ENCODE measurements at places on chromosomes 2 and 18.

- DNase-seq: no peak
These were observed 38.2 kb downstream of the NRP2 start for GRCh38 chr2:205720451-205720902.

DNA sequence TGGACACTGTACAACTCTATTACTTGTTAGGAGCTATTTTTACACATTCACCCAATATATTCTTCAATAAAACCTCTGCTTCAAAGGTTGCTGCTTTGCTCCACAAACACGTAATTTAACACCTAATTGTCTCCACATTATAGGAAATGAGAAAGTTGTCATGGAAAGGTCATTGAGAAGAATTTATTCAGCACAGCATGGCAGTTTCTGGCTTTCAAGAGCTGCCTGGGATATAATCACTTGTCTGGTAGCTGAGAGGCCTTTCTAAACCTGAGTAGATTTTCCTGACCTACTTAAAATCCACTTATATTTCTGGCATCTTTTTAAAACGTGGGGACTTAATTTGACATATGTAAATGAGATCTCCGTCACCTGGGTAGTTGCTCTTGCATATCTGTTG lies 216.1 kb downstream of the ZNF804A start:
- DNase-seq: peak; percentile 90

DNA sequence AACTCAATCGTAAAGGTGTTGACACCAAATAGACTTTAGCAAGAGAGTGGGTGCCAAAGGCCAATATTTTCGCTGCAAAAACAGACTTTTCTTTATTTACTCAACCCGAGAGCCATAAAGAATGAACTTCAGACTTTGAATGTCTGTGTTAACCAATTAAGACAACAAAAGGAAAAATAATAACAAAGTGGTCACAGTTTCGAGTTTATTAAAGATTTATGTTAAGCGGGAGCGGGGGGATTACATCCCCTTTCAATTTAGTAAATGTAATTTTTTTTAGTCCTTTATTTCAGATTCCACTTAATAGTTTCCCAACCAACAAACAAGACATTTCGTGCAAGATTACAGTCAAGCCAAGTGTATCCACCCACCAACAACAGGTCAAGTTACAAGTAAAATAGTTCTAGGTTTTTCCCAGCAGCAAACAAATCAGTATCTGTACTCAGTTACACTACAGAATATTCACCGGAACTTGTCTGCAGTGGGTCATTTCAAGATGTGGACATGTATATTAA lies 9.0 kb downstream of the CDH2 start:
- no peak for DNase-seq

- peak; percentile 57 for DNase-seq
These were observed 42.6 kb upstream of the HNRNPA3 start for GRCh38 chr2:177169810-177170514.

- DNase-seq: no peak
These were observed 1.1 kb downstream of the WDSUB1 start for GRCh38 chr2:159285433-159285832.

DNA sequence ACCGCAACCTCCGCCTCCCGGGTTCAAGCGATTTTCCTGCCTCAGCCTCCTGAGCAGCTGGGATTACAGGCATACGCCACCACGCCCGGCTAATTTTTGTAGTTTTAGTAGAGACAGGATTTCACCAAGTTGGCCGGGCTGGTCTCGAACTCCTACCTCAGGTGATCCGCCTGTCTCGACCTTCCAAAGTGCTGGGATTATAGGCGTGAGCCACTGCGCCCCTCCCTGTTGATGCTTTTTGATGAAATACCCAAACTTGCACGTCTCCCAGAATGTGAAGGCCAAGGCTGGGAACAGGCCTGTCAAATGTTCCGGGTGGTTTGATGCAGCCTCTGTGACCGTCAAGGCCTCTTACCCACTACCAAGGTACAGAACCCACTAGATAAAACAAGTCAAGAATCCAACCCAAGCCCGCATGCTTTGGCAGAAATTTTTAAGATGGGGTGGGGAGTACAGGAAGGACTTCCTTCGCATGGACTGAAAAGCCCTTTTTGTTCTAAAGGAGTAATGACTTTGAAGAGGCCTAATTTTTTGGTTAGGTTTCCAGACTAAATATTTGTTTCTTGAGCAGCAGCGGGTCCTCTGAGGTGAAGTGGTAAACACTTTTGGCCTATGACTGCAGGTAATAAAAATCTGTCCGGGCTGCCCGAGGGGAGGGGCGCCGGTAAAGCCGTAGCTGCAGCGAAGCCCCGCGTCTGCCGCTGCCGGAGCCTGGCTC lies 3.7 kb upstream of the EVX2 start:
- DNase-seq: no peak

GRCh38 chr18:45571714-45572113 lies 43.6 kb upstream of the SLC14A2 start:
- peak; percentile 1 for DNase-seq

GRCh38 chr2:224841910-224842309 lies 125.7 kb upstream of the CCDC195 start:
- DNase-seq: no peak

DNA sequence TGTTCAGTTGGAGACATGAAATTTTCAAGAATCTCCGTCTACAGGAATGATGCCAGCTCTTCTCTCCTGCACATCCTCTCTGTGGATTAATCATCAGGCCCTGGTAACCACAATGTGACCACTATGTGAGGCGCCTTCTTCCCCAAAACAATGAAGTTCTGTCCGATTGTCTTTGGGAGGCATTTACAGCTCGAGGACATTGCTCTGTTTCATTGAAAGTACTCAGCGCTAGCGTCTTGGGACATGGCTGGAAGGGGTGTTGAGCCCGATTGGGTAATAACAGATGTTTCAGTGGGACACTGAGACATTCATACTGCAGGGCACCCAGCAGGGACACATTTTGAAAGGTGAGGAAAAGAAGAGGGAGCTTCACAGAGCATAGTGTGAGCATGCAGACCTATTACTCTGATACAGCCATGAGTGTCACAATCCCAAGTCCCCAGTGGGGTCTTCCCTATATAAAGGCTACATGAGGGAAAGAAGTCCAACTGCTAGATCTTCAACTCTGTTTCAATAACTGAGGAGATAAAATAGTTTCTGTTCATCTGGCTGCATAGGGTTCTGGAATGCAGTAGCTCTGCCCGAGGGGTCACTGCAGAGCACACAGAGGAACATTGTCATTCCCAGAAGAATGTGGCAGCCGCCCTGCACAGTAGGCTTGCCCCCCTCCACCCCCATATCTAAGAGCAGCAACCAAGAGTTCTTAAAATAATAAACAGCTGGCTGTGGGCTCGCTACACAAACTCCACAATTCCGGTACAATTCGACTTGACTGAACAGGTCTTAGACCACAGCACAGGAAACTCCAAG lies 237.3 kb downstream of the OSR1 start:
- no peak for DNase-seq

DNA sequence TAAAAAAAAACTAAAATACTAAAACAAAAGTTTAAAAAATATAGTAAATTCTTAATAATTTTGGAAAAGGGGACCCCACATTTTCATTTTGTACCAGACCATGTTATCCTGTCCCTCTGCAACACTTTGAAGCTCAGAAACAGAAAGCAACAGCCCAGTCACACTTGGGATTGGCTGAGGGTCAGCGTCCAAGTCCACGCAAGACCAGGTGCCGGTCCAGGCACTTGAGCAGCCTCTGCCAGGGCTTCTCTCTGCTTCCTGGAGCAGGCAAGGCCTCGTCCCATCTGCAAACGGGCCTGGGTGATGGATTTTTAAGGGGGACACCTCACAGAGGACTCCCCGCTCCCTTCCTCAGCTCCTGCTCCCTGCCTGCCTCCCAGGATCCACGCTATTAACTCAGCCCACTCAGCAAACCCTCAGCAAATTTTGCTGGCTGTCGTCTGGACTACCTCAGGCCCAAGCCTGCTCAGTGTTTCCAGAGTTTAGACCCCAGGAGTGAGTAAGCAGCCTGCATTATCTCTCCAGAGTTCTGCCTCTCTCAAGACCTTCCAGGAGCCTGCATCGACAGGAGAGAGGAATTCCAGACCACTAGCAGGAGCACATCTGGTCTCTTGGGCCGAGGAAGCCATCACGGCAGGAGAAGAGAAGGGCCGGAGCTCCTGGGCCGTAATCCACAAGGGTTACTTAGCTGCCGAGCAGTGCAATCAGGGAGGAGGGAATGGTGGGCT lies 88.7 kb upstream of the STPG4 start:
- no peak for DNase-seq

GRCh38 chr18:71630696-71631095 lies 913.4 kb downstream of the CBLN2 start:
- no peak for DNase-seq

GRCh38 chr2:110099471-110100225 lies 16.0 kb downstream of the MALL start:
- DNase-seq: no peak

- DNase-seq: no peak
These were observed 125.6 kb upstream of the HS6ST1 start for GRCh38 chr2:128444121-128444771.

DNA sequence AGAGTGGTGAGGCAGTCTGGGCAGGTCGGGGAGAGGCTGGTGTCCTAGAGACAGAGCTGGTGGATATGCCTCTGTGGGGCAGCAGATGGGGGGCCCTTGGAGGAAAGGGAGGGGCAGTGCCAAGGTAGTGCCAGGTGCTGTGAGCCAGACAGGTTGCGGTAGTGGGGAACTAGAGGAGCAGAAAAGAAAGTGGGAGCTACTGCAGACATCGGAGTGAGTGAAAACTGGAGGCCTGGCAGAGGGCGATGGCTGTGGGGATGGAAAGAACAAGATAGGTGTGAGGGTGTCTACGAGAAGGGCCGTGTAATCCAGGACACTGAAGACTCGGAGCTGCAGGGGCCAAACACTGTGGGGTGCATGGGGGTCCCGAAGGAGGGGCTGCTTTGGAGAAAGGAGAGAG lies 21.7 kb downstream of the C1QL2 start:
- DNase-seq: no peak

DNA sequence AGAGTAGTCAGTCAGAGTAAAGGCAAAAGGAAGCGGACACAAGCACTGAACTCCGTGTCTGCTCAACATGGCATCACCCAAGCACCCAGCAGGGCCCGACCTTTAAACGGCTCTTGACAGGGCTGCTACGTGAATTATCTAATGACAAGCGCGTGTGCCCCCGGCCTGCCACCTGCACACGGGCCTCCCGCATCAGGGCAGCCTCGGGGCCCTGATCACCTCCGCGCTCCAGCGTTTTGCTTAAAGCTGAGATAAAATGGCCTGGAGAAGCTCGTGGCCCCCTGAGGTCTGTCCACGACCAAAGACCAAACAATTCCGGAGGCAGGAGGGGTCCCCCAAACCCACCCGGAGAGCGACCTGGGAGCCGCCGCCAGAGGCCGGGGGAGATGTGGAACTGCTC lies 376 bp downstream of the NDUFA10 start:
- no peak for DNase-seq

DNA sequence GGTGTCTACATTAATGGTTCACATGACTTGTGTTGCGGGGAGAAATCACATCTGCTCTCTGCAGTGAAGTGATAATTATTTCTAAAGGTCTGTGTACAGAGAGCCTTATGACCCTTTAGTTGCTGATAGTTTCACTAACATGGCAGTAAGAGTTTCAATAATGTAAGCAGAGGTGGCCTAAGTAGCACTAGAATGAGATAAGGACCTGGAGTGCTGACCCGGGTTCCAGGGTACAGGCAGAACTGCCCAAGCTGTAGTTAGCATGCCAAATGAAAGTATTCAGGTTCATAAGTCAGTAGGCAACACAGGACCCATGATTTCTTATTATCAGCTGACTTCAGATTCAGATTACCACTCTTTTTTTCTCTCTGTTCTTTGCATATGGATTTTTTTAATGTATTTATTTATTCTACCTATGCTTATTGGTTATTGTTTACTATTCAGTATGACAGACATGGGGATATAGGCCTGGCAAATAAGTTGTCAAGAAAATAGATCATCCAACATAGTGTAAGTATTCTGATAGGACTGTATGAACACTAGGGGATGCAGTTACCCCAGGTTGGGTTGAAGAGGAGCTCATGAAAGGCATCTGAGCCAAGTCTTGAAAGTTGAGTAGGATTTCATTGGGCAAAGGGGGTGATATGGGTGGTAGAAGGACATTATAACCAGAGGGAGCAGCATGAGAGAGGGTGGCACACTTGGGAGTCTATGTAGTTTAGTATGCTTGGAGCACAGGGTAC lies 105.2 kb downstream of the CCDC85A start:
- peak; percentile 8 for DNase-seq

DNA sequence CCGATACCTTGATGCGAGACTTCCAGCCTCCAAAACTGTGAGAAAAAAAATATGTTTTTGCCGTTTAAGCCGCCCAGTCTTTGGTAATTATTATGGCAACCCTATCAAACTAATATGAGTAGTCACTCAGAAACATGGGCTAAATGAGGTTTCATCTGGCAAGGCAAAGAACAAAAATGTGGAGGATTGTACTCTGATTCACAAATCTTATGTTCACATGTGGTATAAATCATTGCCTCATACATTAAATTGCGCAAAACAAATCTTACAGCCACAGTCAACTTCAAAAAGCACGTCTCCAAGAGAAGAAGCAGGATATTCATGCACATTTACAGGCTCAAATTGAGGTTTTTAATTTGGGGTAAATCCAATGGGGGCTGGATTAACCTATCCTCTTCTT lies 1435.4 kb upstream of the LRRTM1 start:
- no peak for DNase-seq

- no peak for DNase-seq
These were observed at the start of gene EMILIN1 for GRCh38 chr2:27078267-27079194. Gene EMILIN1, plus strand, starts transcription at chr2:27078615. Its CDS starts 451 bp downstream, at chr2:27079066.

GRCh38 chr18:33871363-33872025 lies 293.5 kb downstream of the ASXL3 start:
- no peak for DNase-seq

GRCh38 chr2:239824046-239824694 lies 201.0 kb downstream of the NDUFA10 start:
- no peak for DNase-seq

DNA sequence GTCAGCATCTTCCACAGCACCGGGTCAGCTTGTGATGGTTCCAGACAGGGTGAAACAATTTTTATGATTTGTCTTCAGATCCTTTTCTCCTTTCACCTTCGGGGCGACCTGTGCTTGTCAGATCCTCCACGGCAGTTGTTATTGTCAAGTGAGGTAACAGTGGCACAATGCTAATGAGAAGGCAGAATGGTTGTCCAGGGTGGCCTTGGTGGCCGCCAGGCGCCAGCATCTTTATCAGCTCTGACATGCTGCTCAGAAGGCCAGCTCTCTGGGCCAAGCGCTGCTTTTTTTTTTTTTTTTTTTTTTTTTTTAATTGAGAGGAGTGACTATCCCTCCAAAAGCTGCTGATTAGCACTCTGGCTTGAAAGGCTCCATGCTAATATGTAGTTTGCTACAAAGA lies 52.3 kb upstream of the MGAT5 start:
- DNase-seq: no peak

DNA sequence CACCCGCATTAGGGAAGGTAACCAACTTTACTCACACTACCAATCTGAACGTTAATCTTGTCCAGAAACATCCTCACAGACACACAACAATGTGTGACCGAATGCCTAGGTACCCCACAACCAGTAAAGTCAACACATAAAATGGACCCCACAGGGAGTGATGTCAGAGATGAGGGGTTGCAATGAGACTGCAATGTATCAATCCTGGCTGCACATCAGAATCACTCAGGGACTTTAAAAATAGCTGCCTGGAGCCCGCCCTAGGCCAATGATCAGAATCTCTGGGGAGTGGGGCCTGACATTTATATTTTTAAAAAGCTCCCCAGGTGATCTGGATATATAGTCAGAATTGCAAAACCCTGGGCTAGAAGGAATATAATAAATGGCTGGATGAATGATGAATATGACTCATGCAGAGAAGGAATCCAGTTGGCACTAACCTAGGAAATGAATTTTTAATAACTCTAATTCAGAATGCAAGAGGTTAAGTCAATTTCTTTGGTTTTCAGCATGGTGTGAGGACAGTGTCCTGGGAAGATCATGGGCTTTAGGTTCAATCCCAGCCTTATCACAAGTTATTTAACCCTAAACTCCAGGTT lies 92.8 kb downstream of the COLEC12 start:
- DNase-seq: no peak
